Hepatocyte (in vitro differentiated cells): ENCODE measurements at places on chromosomes 2 and 18. TPM values are rescaled to one million over a fixed set of nuclear protein-coding genes. Genes with fewer than 3 reads are reported as not detected.

GRCh38 chr2:71492112-71492511, 38.8 kb downstream of the DYSF start:
- DNase-seq, result no peak

- no peak for DNase-seq
Measured at GRCh38 chr2:237361194-237362004, 52.6 kb downstream of the COL6A3 start.

- peak; percentile 40 for DNase-seq
Measured at GRCh38 chr18:45541421-45541820, 73.9 kb upstream of the SLC14A2 start.

GRCh38 chr2:190678444-190679162, 29.7 kb downstream of the NAB1 start:
- no peak for DNase-seq

DNA sequence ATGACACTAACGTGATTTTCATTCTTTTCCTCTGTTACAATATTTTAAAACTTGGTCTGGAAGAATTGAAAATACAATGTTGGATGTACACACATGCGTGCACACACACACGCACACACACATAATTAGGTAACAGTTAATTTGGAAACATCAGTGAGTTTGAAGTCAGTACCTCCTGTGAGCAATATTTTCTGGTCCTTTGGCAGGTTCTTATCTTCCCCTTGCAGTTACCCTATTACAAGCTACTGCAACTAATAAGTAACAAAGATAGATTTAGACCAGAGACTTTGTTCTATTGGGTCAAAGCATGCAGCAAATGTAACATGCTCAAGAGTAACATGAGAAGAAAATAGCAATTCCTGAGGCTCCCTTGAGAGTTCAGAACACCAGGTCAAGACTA, 73.3 kb downstream of the ZNF385B start:
- DNase-seq, result no peak

HOXD3 gene
- 0.41 TPM in 1 of 2 replicates, not detected in the other for polyA plus RNA-seq

BOLL gene
- not detected in 2 replicates for polyA plus RNA-seq
